ENCODE measurements at places on chromosomes 6 and 20.

- no peak for DNase-seq
These were observed 29.5 kb downstream of the GHRH start for GRCh38 chr20:37231947-37232630.

DNA sequence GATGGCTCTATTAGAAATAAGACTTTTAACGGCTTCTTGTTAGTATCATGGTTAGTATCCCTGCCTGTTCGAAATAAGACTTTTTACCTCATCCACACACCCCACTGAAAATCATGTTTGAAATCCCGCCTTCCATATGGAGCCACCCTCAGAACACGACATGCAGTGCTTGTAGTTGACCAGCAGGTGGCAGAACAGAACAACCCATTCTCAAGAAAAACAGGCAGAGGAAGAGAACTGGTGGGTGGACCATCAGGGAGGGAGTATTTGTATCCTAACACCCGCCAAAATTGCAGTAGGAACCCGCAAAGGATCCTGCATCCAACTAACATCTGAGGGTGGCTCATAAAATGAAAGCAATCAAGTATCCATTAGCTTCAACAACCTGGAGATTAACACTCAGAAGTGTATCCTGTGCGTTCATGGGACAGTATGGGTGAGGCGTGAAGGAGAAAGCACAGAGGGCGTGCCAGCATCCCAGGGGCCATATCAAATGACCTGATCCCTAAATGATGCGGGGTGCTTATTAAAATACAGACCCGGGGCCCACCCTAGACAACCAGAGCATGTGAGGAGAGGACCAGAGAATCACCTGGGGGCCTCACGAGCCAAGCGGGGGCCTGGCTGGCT, 89.6 kb upstream of the NHSL1 start:
- peak; percentile 49 for DNase-seq

DNA sequence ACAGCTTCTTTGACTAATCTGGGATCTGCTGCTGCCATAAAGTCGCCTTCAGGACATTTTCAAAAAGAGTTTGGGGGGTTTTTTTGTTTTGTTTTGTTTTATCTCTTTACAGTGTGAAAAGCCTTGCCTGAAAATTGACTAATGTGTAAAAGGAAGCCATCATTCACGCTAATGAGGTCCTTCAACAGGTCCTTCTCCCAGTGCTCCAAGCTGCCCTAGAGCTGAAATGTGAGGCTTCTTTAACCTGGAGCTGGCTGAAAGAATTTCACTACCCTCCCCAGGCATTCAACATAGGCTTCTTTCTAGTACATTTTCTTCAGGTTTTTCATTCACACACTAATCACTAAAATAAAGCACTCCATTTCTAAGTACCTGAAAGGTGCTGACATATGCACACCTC, 145.1 kb upstream of the PRDM1 start:
- DNase-seq = no peak

GRCh38 chr20:13302647-13303450, 81.8 kb downstream of the ISM1 start:
- peak; percentile 5 for DNase-seq

- DNase-seq = no peak
These were observed 17.3 kb downstream of the FOXA2 start for GRCh38 chr20:22566876-22567658.

DNA sequence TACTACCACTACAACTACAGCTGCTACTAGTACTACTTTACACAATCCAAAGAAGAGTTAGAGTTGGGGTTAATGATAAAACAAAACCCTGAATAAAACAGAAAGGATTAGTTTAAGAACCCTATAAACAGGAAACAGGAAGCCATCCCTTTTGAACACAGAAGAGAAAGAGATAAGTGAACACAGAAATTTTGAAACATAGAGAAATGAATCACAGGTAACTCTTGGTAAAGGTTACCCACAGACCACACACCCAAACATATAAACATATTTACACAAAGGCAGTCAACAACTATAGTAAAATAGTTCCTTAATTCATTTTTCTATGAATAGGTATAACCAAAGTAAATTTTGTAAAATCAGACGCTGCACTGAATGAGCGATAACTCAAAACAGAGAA, 98.1 kb downstream of the RNGTT start:
- DNase-seq = no peak

GRCh38 chr20:62780204-62780603, 16.1 kb upstream of the MRGBP start:
- DNase-seq = no peak

DNA sequence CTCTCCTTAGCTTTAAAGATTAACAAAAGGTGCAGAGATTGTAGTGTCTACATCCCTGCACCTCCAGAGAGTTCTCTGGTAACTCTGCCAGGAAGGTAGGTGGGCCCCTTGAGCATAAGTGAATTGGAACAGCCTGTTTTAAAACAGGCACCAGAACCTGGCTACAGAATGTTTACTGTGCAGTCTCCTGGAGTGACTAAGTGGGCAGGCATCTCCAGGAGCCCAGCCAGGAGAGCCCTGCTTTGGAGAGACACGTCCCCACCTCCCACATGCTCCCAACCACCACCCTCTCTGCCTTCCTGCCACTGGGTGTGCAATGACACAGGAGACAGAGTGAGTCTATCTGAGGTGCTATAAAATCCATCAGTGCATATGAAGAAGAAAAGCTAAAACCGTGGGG, 110.3 kb upstream of the EYA4 start:
- no peak for DNase-seq

GRCh38 chr20:51569815-51570738, 27.6 kb upstream of the NFATC2 start:
- DNase-seq = no peak
